ENCODE measurements at places on chromosomes 12 and 14.

DNA sequence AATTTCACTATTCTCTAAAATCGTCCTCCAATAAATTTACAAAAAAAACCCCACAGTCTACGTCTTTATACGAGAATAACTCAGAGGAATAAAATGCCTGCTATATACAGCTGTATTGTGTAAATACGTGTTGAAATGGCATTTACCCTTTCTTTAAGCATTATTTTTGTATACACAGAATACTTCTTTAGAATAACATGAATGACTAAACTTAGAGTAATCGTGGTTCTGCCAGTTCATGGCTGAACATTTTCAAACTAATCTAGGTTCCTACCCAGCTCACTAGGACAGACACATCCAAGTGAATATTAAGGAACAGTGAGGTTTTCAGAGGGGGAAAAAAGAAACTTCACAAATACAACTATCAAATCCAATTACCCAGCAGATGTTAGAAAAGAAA, 24.6 kb downstream of the DICER1 start:
- DNase-seq, result peak; percentile 85

GRCh38 chr12:12379831-12380730, 23.2 kb downstream of the BORCS5 start:
- no peak for DNase-seq

DNA sequence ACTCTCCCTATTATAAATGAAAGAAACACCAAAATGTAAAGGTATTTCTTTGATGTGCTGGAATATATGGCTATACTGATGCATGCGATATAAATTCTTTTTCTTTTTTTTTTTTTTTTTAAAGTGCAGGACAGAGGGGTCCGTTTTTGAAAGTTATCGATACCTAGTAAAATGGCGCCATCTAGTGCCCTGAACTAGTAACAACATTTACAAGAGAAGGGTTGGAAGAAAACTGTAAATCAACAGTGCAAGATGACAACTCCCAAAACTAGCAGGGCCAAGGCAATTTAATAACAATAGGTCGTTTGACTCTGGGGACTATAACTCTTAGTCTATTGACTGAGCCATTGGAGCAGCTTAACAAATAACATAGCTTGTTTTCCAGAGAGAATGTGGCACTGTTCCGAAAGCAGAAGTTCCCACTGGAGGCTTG, 137.7 kb downstream of the SPTSSA start:
- DNase-seq, result peak; percentile 26

DNA sequence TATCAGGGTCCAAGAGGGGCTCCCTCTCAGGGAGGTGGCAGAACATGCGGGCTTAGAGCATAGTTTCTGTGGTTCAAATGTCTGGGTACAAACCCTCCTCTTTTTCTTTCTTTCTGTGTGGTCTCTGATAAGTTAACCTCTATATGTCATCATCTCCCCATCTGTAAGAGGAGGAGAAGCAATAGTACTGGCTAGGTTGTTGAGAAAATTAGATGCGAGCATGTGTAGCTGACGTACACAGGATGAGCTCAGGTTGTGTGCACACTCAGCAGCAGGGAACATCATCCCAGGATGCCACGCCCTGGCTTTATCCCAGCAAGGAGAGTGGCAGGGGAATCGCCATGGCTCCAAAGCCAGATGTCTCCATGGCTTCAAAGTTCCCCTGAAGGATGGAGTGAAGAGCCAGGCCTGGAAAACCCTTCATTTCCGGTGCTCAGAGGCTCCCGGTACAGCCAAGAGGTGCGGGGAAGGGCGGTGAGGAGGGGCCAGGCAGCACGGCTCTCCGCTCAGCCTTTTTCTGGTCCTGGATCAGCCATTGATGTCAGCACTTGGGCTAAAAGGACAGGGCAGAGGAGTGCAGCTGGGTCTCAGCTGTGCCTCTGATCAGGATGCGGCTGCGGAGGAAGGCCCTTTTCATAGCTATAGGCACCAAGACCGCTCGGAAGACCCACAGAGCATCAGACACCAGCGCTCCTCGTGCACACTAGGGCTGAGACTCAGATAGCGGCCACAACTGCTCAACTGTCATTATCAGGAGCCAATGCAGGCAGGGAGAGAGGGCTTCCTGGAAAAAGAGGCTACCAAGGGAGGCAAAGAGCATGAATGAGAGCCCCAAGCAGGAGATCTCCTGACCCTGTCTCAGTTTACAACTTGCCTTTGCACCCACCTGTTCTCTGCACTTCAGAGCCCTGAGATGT, 41.5 kb downstream of the ARL6IP4 start:
- DNase-seq, result no peak

DNA sequence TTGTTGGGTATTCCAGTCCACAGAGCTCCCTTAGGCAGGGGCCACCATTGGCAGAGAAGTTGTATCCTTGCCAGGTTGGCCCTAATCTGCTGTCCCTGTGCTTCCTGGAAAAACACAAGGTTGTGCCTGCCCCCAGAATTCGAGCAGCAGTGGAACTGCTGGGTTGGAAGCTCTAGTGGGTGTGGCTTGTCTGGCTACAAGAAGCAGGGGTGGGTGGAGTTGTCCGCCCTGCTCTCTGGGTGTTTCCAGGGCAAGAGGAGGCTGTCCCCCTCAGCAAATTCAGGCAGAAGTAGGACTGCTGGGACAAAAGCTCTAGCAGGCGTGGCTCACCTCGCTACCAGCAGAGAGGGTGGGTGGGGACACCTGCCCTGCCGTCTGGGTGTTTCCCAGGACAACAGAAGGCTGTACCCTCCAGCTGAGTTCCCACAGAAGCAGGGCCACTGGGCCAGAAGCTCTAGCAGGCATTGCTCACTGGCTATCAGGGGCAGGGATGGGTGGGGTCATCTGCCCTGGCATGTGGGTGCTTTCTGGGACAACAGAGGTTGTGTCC, 72.8 kb upstream of the NPAS3 start:
- DNase-seq, result no peak

DNA sequence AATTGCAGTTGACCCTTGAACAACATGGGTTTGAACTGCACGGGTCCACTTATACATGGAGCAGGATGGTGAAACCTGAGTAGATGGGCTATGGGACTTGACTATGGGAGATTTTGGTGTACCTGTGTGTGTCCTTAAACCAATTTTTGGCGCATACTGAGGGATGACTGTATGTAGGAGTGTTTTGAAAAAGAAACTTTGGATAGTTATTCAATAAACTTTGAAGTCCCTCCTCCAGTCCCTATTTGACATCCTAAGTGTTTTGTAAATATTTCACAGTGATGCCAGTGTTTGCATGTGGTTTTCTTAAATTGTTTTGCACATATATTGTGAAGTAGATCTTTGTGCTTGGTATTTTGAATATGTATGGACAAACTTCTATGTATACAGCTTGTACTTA, 12.4 kb downstream of the KTN1 start:
- DNase-seq, result no peak

- no peak for DNase-seq
Observed at GRCh38 chr12:59472273-59472672, 123.6 kb upstream of the SLC16A7 start.

DNA sequence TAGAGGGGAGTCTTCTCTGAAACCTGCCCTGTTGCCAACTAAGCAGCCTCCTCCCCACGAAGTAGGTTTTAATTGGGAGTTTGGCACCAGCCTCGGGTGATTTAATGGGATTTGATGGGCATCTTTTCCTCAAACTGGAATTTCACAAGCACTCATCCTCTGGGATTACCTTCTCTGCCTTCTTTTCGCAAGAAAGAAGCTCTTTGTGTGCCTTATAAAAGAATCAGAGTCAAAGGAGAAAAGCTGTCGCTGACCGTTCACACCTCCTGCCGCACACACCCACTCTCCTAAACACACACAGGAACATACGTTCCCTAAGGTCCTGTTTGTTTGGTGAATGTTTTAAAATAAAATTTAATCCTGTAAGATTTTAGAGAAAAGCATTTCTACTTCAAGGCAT, 84.0 kb downstream of the PRMT8 start:
- DNase-seq, result no peak

DNA sequence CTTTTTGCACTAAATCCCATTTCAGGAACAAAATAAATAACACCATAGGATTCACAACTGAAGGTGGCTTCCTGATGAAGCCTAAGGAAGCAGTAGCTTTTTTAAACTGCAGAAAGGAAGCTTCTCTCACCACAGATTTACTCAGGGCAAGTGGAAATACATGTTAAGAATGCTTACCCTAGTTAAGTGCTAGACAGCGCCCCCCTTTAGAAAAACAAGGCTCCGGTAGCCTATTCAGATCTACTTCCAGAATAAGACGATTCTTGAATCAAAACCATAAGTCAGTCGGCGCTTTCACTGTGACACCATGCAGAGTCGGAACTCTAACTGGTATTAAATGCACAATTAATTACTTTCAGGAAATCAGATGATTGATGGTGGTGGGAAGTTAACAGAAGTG, 41.9 kb downstream of the E2F7 start:
- DNase-seq, result no peak

GRCh38 chr12:9590441-9590840, 17.3 kb downstream of the KLRB1 start:
- no peak for DNase-seq

- DNase-seq, result no peak
Observed at GRCh38 chr12:112684742-112685141, 106.8 kb upstream of the RPH3A start.

DNA sequence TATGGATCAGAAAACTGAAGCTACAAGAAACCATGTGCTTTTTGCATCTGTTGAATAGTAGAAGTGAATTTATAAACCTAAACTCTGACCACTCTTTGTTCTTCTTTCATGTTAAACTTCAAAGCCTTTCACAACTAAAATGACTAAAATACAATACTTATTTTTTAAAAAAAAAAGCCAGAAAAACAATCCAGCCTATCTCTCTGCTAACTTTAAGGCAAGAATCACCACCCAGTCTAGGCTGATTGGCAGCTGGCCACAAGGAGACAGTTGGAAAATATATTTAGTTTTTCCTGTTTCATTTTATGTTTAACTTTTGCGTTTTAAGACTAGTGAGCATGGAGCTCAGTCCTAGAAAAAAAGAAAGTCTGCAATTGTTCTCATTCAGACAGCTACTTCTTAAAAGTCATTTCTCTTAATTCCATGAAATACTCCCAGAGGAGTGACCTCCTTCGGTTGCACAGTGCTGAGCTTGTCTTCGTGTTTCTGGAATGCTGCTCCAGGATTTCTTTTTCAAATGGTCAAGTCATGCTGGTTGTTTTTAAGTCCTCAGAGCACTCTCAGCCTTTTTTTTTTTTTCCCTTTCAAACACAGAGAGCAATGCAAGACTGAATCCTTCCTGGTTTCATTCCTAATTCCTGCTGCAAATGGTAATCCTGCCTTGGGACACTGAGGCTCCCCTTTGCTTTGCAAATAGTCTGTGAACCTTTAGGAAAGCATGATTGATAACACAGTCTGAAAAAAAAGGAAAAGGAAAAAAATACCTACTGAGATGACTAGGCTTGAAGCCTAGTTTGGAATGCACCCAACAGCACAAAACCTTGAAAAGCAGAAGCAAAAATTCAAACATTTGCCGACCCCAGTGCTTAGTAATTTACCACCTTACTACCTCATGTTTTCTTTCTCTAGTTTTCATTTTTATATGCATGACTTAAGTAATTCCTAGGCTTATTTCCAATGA, 233.3 kb upstream of the DAAM1 start:
- peak; percentile 41 for DNase-seq

DNA sequence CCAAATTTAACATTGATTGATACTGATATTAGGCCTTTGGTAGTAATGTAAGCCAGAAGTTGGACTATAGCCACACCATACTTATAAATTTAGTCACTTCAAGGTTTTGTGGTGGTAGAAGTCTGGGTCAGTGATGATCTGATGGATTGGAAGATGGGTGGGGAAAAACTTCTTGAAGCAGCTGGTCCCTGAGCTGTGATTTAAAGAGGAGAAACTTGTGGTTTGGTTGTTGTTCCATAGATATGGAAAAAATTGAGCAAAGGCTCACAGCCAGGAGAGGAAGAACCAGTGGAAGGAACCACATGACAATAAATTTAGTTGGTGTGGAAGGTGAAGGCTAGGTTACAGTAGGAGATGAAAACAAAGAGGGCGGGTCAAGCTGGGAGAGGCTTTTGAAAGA, 26.1 kb downstream of the PTHLH start:
- no peak for DNase-seq

DNA sequence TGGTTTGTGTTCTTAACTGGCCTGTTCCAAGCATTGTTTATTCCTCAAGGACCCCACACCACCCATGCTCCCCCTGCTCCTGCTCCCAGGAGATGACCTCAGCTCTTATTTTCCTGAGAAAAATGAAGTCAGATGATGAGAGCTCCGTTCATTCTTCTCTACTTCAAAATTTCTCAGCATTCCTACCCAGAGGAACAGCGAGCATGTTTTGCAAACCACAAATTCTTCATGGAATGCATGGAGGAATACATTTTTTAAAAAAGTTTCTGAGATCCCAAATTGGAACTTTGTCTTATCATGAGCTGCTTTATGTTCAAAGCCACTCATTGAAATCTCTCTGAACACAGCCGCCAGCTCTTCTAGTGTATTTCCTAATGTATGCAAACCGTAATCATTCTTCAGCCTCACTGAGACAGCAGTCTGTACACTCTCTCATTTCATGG, 44.9 kb downstream of the SYNE2 start:
- DNase-seq, result peak; percentile 70

GRCh38 chr12:104063712-104064030, 660 bp upstream of the HCFC2 start:
- DNase-seq, result peak; percentile 61

DNA sequence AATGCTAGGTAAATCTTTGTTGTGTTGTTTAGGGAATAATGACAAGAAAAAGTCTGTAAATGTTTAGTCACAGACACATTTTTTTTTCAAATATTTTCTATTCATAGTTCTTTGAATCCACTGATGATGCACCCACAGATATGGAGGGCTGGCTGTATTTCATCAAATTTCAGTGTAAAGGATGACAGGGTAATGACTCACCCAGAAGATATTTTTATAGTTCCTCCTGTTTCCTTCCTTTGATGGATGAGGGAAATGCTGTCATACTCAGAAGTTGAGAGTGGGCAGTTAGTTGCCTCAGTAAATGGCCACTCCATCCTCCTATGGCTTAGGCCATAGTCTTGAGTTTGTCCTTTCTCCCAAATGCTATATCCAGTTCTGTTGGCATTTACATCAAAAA, 76.9 kb upstream of the REP15 start:
- DNase-seq, result peak; percentile 90

DNA sequence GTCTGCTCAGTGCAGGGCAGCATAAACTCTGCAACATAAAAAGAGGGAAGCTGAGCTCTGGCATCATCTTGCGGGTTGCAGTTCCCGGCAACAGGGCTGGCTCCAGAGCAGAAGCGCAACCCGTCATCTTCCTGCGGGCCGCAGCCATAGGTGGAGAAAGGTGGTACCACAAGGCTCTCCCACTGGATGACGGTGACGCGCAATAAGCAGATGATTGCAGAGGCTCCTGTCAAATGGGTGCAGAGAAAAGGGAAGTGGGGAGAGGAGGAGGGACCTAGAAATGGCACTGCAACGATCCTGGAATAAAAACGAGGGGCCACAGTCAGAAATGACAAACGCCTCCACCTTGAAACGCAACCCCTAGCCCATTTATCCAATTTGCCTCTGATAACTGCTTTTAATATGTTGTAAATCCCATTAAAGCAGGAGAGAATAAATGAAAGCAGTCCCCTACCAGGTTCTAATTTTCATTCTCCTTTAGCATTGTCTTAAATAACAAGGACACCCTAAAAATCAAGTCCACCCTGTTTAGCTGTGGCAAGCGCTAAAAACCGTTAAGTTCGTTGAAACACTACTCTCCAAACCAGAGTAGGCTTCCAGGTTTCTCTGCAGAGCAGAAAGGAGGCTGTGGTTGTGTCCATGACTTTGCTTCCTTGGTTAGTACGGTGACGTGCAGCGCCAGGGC, 30.9 kb upstream of the TUBA1C start:
- no peak for DNase-seq
